Hypothalamus (tissue), 51 donors: ENCODE measurements at places on chromosomes 5 and 9.

DNA sequence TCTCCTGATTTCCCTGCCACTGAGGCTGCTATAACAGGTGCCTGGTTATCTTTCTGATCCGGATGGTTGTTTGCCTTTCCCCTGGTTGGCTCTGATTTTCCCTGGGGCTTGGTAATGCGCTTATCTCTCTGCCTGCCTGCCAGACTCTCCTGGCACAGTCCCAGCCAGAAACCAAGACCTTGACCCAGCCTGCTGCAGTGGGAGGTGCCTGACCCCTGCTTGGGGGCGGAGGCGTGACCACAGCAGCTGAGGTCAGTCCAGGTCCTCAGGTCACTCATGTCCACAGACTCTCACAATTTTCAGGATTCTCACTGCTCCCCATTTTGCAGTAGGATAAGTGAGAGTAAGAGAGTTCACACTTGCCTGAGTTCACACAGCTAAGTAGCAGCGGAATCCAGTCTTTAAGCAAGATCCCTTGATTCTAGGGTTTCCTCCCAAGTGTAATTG is 24.4 kb upstream of the SYNPO start:
- no peak for DNase-seq

DNA sequence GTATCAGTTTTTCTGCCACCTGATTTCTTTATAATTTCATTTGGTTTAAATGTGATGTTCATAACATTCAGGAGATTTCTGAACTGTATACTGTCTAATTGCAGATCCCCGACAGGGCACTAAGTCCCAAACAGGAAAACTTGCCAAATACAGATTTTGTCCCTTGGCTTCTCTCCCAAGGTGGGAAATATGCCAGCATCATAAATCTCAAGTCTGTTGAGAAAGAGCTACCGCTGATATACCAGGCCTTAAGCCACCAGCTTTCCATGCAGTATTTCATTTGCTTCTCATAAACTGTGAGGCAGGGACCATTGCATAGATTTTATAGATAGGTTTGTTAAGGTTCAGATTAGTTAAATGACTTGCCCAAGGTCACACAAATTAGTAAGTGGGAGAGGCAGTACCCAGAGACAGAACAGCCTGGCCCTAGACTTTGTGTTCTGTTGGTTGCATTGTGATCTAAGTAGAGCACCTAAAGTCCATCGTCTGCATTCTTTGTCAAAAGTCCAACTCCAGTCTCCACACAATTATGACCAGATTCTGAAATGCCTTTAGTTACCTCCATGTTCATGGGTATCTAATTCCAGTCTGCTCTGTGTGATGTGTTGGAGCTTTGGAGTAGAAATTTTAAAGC is 16.2 kb downstream of the GPR21 start:
- no peak for DNase-seq

DNA sequence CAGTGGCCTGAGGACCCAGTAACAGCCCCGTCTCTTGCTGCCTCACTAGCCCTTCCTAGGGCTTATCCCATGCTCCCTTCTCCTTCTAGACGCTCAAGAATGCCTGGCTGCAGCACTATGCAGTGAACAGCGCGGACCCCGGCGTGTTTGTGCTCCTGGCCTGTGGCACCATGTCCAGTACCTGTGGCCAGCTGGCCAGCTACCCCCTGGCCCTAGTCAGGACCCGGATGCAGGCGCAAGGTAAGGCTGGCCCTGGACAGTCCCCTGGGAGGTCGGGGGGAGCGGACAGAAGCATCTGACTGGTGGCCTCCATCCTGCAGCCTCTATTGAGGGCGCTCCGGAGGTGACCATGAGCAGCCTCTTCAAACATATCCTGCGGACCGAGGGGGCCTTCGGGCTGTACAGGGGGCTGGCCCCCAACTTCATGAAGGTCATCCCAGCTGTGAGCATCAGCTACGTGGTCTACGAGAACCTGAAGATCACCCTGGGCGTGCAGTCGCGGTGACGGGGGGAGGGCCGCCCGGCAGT is 20.5 kb downstream of the PTGES2 start:
- no peak for DNase-seq

DNA sequence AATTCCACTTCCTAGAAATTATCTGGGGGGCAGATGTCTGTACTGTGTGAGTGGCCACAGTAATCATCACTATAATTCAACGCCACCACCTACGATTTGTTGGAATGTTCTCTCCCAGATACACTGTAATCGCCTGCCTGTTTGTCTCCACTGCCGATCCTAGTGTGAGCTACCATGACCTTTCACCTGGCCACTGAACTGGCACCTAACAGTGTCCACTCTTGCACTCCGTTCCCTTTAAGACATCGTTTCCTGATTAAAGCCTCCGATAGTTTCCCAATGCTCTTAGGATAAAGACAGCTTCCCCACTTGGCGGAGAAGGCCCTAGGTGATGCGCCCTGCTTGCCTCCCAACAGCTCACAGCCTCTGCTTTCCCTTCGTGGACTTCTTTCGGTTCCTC is 4.0 kb downstream of the PHYKPL start:
- no peak for DNase-seq
